CD4-positive, alpha-beta T cell treated with Interleukin-10 for 1 hour (primary cell): ENCODE measurements at places on chromosomes 7 and 10.

GRCh38 chr7:138074121-138074520 is 2.1 kb upstream of the AKR1D1 start:
- DNase-seq, result no peak

DNA sequence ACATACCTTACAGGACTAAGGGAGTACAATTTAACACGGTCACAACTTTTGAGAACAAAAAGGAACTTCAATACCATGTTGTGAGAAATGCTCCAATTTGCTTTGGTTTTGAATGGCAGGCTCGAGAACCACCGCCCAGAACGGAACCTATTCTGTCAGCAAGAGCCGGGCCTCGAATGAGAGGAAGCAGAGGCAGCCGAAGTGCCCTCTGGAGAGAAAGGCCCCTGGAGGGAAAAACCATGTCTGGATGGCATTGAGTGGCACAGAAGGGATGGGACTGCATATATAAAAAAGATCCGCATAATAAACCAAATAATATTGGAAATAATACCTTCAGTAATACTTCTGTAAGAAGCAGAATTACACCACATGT is 85.6 kb downstream of the CHST15 start:
- no peak for DNase-seq

GRCh38 chr10:119305860-119306513 is 98.6 kb downstream of the GRK5 start:
- peak; percentile 86 for DNase-seq

DNA sequence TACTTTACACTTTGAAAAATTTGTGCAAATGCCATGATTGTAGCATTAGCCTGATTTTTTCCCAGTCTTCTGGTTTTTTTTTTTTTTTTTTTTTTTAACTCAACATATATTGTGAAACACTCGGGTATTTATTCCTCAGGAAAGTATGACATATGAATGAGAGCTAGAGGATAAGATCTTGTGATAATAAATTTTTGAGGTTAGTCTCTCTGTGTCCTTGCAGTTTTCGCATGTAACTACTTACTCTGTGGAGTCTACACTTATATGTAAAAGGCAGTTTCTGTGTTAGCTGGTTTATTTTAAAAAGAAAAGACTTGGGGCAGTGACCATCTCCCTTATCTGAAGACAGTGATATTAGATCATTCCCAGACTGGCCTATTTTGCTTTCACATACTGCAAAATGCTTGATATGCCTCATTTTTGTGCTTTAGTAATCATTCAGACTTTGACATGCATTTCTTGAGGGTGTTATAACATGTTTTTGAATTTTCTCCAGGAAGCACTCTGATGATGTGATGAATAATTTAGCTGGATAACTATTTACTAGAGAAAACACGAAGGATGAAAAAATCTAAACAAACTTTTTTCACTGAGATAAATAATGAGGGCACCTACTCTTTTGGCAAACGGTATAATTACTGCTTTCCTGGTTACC is 371.0 kb downstream of the NRG3 start:
- no peak for DNase-seq

DNA sequence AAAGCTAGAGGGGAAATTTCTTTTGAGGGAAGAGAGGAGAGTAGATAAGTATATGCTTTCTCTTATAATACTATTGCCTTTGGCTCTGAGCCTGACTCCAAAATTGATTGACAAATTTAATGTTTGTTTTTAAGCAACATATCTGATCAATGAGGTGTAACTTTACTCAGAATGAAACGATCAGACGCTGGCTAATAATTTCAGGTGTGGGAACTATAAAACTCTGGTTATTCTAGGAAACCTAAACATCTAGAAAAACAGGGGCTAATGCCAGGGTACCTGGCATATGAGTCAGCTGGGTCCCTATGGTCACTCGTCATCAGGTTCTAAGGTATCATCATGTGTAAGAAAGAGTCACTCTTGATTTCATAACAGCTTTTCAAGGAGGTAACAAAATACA is 139.7 kb downstream of the ATE1 start:
- DNase-seq, result no peak

DNA sequence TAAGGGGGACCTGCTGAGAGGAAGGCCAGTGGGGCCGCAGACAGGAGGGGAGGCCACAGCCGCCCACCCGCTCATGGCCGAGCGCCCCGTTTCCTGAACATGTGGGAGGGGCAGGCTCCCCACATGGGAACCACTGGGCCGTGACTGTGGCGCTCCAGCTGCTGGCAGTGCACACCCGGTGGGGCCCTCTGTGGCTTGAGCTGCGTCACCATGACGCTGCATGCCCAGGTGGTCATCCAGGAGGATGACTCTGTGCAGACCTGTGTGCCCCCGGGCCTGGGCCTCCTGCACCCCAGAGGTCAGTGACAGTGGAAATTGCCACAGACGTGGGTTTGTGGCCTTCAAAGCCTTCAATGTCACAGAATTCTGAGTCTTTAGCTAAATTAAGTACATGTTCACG is 85.1 kb downstream of the MGMT start:
- DNase-seq, result no peak

- DNase-seq, result peak; percentile 54
Observed at GRCh38 chr7:129163875-129164544, 19.5 kb downstream of the TSPAN33 start.

DNA sequence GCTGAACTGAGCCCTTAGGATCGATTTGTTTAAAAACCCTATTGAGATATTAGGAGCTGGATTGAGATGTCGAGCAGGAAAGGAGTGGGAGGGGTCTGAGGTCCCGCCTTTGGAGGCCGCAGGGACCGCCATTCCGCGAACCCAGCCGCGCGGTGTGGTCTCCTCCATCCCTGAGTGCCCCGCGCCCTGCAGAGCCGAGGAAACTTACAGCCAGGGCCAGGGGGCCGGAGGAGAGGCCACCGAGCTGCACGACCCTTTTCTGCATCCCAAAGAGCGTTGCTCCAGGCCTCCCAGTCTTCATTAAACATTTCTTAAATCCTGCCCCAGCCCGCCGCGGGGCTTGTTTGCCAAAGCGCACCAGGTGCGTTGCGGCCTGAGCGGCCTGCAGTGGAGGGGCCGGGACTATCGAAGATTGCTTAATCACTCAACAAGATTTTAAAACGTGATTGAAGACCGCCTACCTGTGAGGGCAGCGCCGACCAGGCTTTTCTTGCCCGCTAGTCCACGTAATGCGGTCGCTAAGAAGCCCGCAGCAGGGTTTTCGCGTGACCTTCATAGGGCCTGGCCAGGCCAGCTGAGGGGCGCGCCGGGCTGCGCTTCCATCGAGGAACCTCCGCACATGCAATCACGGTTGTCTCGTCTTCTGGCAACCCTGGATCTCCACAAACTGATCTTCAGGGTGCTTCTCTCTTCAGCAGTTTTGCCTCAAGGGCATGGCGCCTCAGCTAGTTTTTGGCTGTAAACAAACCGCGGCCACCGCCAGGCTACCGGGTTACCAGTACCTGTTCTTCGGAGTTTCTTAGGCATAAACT is 2.0 kb upstream of the CTBP2 start:
- no peak for DNase-seq

DNA sequence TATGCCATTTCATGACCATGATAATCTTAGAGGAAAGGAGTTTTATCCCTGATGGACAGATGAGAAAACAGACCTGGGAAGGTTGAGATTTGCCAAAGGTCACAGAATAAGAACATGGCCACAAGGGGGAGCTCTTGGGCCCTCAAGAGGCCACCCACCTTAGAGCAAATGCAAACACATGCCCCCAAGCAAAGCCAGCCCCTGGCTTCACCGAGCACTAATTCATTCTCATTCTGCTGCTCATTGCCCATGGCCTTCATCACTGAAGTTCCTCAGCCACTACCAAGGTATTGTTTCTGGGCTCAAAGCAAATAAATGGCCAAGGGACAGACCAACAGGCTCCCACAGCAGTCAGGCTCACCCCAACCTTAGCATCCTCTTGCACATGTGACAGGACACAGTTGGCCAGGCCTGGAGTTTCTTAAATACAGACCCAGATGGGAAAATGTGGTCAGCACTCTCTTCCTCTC is 44.2 kb downstream of the PDLIM1 start:
- DNase-seq, result peak; percentile 51

DNA sequence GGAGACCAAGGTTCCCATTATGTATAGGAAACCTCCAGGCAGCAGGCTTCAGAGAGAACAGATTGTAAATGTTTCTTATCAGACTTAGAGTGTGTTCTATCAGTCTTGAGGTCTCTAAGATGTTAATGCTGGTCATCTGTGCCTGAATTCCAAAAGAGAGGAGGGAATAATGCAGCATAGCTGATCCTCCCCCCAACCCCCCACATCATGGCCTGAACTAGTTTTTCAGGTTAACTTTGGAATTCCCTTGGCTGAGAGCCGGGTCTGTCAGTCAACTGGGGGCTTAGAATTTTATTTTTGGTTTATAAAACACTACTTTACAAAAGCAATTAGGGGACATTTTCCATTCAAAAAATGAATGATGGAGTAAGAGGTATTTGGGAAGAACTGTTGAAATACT is 184.3 kb downstream of the NEBL start:
- DNase-seq, result no peak

GRCh38 chr10:29199339-29199738 is 89.5 kb upstream of the LYZL1 start:
- DNase-seq, result no peak

DNA sequence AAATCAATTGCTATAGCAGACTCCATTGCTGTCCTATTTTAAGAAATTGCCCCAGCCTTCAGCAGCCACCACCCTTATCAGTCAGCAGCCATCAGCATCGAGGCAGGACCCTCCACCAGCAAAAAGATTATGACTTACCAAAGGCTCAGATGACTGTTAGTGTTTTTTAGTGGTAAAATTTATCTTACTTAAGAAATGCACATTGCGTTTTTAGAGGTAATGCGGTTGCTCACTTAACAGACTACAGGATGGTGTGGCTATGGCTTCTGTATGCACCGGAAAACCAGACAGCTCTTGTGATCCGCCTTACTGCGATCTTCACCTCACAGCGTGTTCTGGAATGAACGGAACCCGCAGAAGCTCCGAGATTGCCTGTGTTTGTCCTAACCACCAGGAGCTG is 58.1 kb downstream of the WDR37 start:
- DNase-seq, result no peak

DNA sequence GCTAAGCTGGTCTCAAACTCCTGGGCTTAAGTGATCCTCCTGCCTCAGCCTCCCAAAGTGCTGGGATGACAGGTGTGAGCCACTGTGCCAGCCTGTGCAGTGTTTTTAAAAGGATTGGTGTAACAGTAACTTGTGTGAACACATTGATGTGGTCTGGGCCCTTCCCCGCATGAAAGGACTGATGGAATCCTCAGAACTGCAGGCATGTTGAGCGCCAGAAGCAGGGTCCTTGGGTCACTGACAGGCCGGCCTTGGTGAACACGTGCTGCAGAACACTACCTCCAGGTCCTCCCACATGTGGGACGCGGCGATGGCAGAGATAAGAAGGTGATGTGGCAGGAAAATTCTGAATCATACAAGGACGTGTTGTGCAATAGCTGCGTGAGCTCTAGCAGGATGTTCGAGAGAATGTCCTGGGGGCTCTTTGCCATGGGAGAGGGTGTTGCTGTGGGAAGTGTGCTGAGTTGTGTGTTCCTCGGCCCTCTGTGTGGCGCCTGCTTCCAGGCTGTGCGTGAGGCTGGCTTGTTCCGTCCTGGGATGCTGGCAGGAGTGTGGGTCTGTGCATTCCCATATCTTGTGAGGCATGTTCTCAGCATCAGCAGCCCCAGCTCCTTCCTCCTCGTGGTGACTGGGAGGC is 68.2 kb downstream of the DNAJB6 start:
- DNase-seq, result no peak

DNA sequence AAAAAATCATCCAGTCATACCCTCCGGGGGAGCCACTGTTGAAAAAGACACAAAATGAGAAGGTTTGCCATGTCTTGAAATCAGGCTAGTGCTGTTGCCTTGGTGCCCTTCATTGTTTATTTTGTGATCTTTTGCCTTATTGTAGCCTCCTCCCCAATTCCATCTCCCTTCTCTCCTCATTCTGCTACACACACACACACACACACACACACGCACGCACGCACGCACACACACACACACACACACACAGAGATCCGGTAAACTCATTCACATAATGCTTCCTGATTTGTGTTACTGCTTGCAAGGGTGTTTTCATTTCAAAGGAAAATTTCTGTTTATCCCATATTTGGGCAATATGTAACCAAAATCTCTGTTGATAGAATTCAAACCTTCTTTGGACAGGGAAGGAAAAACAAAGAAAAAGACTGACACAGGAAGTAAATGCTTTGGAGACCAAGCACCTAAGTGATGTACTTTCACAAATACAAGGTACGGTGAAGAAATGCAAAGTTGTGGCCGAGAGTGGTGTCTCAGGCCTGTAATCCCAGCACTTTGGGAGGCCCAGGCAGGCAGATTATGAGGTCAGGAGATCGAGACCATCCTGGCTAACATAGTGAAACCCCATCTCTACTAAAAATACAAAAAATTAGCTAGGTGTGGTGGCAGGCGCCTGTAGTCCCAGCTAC is 141.1 kb upstream of the CDK13 start:
- no peak for DNase-seq

DNA sequence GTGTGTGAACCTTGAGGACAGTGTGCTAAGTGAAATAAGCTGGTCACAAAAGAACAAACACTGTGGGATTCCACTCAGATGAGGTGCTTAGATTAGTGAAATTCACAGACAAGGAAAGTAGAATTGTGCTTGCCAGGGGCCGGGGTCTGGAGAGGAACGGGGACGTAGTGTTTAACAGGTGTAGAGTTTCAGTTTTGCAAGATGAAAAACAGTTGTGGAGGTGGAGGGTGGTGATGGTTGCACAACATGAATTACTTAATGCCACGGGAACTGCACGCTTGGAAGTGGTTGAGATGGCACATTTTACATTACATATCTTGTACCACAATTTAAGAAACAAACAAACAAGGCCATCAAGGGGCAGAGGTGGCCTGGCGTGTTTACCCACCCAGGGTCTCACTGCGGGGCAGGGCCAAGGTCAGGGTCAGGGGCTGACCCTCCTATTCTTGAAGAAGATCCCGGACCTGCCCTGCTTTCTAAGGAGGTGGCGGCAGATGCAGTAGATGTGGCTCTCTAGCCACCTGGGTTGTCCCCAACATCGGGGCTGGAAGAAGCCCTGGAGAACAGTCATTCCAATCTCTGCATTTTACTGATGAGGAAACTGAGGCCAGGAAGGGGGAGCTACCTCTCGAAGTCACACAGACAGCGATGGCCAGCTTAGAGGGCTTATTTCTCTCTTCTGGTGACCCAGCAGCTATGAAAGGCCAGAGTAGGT is 91.5 kb upstream of the LRRC4 start:
- no peak for DNase-seq

- DNase-seq, result no peak
Observed at GRCh38 chr7:133932591-133932990, 194.5 kb upstream of the LRGUK start.

DNA sequence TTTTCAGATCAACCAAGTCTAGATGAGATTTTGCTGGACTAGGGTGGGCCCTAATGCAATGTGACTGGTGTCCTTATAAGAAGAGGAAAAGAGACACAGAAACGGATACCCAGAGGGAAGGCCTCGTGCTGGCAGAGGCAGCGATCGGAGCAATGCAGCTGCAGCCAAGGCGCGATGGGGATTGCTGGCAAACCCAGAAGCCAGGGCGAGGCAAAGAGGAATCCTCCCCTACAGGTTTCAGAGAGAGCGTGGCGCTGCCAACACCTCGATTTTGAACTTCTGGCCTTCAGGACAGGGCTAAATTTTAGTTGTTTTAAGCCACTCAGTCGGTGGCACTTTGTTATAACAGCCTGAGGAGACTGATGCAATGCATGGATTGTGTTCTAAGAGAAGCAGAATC is 157.1 kb upstream of the RHEB start:
- no peak for DNase-seq
